Gastrocnemius medialis (tissue), 4 donors: ENCODE measurements at places on chromosomes 6 and 20.
A peak's percentile ranks its signal among the peaks of the same experiment; 100 is the strongest.

- no peak for DNase-seq
Observed at GRCh38 chr6:24640166-24640565, 5.8 kb downstream of the KIAA0319 start.

DNA sequence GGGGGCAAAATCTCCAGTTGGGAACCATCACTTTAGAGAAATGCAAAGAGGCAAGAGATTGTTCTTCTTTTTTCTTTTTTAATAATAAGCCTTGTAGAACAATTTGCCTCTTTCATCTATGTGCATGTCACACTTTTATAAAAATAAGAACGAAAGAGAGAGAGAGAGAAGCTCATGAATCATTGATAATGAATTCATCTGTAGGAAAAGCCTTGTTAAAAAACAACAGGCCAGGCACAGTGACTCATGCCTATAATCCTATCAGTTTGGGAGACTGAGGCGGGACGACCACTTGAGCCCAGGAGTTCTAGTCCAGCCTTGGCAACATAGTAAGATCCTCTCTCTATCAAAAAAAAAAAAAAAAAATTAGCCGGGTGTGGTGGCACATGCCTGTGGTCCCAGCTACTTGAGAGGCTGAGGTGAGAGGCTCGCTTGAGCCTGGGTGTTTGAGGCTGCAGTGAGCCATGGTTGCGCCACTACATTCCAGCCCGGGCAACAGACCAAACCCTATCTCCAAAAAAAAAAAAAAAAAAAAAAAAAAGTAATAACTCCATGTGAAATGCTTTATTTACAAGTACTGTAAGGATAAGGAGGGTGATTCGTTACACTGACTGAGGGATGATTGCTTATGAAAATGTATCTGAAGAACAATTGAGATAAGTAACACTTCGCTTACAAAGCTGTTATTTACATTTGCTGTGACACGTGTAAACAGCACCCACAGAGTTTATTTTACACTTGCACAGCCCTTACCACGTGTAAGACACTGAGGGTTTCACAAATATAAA, 6.0 kb downstream of the CCN5 start:
- no peak for DNase-seq

GRCh38 chr20:3209257-3209945, at the start of gene ITPA:
TSS of gene ITPA (plus strand) at chr20:3209498. CDS start at chr20:3209552, 54 bp downstream.
- no peak for DNase-seq

- peak; percentile 16 for DNase-seq
Observed at GRCh38 chr6:11364971-11365397, 132.5 kb upstream of the NEDD9 start.

DNA sequence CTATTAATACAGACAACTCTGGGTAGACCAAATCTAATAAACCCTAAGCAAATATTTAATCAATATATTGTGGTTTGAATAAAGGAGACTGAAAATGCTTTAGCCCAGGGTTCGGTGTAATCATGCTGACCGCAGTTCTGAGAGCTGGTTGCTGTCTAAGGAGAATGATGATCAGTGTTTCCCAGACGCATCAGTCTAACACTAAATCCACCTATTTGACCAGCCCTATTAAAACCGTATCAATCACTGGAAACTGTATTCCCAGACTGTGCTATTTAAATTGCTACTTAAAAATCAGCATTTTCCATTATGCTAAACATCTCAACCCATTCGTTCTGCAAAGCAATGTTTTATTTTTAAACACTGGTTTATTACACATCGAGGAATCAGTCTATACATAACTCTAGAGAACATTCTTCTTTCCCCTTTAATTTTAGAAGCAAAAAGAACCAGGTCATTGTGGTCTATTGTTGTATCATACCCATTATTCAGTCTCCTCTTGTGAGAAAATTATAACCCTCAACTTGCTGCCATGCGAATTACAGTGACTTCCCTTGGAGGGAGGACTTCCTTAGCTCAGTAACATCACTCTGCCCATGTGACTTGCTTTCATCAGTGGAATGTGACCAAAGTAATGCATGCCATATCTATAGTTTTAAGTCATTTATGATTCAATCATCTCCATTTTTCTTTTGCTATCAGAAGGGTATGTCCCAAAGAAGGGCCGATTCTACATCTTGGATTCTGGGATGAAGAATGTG, 515.2 kb upstream of the JAG1 start:
- no peak for DNase-seq
